Foreskin fibroblast (primary cell): ENCODE measurements at places on chromosomes 2 and 18.

GRCh38 chr2:217792626-217793527 is 209.9 kb downstream of the TNS1 start:
- DNase-seq, result peak; percentile 51

GRCh38 chr2:231124838-231125568 is at the start of gene HTR2B:
TSS of gene HTR2B (minus strand) at chr2:231125042. CDS start at chr2:231123764, 1,278 bp downstream.
- DNase-seq, result peak; percentile 33

DNA sequence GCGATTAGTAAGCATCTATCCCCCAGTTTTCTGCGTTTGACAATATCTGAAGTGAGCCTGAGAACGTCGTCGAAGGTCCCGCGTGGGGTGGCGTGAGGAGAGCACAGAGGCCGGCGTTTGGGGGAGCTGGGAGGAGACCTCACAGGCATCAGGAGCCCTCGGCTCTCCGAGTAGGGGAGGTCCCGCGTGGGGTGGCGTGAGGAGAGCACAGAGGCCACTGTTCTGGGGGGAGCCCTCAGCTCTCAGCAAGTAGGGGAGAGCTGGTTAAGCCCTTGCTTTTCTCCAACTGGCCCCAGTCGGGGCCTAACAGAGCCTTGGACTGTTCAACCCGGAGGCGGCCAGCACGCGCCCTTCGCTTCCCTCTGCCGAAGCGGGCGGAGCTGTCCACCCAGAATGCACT is 134.3 kb downstream of the NFATC1 start:
- DNase-seq, result no peak

GRCh38 chr2:222452422-222452950 is 28.1 kb downstream of the SGPP2 start:
- no peak for DNase-seq

- no peak for DNase-seq
These were observed 83.3 kb downstream of the CACNB4 start for GRCh38 chr2:152015552-152015951.

GRCh38 chr2:45119038-45119437 is 109.8 kb upstream of the SIX2 start:
- peak; percentile 52 for DNase-seq

DNA sequence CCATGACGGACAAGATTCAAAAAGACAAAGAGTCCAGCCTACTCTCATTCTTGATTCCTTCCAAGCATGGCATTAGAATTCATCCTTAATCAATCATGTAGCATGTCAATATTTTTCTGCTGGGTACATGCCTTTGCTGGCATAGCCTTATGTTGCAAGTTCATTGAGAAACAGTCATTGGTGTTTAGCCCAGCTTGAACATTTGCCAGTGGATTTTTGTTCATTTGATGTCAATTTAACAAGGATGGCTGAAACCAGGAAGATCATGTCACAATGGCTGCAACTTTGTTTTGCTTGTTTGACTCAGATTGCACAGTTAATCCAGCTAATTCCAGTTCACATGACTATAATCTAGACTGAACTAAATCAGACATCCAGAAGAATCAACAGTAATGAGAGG is 1132.2 kb downstream of the LRP1B start:
- peak; percentile 81 for DNase-seq

DNA sequence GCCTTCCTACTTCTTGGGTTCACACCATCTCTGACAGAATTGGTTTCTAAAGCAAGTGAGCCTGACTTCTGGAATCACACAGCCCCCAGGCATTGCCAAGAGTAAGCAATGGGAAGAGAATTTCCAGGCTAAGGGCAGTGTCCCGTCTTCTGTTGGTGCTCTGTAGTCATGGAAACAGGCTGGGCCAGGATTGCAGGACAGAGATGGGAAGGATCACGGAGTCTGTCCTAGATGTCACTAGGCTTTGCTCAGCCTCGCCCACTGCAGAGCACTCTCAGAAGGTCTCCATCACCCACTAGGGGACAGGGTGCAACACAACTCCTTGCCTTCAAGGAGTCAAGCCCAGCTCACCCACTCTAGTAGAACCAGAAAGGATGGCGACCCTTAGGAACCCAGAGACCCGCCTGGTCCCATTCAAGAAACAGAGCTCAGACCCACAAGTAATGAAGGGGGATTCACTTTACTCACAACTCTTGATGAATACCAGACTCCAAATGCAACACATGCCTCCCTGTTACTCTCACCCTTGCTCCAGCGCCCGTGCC is 48.6 kb upstream of the TEX51 start:
- no peak for DNase-seq

- DNase-seq, result no peak
These were observed 61.0 kb downstream of the PDE1A start for GRCh38 chr2:182365855-182366254.

- peak; percentile 69 for DNase-seq
These were observed 79.6 kb downstream of the USP40 start for GRCh38 chr2:233486778-233487552.

GRCh38 chr18:46296656-46297055 is 192.5 kb downstream of the HAUS1 start:
- DNase-seq, result no peak

- DNase-seq, result no peak
These were observed 551.1 kb downstream of the ZEB2 start for GRCh38 chr2:143968860-143969259.

- DNase-seq, result peak; percentile 28
These were observed 49.5 kb downstream of the TGIF1 start for GRCh38 chr18:3499501-3499900.

DNA sequence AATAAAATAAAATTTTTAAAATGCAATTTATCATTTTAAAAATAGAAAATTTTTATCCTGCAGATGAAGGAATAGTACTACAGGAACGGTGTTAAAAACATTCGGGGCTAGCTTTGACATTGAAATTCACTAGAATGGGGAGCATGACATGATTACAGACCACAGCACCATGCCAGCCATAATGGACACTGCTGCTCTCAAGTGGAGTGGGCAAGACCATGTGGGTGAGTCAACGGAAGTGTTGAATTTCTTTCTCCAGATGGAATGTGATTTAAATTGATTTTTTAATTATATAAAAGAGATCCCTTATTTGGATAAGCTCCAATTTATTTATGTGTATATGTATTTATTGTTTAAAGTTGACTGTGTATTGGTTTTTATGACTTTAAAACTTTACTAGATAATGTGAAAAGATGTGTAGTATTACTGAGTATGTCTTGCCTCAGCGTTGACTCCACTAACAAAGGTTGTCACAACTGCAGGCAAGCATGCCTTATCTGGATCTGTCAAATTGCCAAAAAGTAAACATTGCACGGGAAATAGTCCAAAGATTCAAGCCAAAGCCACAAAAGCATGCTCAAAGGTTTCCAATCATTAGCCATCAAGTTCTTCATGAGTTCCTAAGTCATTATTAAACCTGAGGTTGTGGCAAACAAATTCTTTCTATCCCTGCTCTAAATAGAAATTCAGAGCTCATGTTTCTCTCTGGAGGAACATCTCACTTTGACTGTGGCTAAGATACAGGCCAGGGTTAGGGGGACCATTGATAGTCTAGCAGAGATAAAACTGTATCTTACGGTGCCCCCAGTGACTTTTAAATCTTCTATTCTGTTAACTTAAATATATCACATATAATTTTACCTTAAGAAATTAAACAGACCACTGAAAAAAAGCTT is 536.9 kb downstream of the TMX3 start:
- peak; percentile 94 for DNase-seq

- DNase-seq, result no peak
These were observed 59.3 kb upstream of the STPG4 start for GRCh38 chr2:47214385-47214784.

- DNase-seq, result no peak
These were observed at the start of gene GPR55 for GRCh38 chr2:230924470-230925341. TSS of gene GPR55 (minus strand) at chr2:230925242. CDS start at chr2:230910962, 14,280 bp downstream.

DNA sequence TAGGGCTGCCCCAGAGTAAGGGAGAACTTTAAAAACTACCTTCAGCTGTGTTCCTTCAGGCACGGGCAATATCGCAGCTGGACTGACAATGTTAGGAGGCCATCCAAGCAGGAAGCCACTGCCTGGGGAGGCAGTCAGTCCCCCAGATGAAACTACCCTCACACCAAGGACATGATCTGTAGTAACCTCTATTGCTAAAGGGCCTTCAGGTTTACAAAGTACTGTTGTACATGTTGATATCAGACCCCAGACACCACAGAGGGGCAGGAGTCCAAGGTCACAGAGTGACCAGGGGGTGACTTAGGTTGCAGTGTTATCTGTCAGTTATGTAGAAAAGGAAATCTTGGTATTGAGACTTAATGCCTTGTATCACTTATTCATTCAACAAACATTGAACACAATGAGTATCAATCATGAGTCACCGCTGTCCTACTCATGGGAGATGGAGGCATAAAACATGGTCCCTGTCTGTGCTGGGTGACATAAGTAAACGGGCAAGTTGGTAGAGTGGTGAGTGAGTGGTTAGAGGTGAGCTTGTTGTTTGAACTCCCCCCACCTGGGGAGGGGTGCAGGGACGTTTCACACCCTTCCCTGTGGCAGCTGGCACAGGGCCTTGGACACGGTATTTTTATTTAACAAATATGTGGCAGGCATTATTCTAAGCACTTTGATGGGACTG is 7.1 kb downstream of the CABLES1 start:
- no peak for DNase-seq

DNA sequence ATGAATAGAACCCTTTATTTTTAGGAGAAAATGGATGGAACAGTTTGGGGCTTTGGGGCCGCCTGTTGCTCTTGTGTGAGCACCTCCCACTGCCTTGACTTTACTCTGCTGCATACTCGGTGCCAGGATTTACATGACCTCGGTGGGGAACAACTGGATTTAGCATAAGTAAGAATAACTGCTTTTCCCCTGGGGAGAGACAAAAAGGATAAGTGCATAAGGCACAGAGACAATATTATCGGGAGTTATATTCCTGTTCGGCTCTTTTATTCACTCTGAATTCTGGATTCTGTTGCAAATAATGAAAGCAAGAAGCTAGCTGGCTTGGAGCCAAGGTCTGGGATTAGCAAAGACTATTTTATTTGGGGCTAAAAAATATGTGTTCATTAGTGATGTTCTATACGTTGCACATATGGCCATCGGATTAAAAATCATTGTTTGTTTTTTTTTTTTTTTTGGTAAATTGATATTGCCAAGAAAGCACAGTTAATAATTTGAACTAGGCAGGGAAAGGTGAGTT is 69.8 kb downstream of the CYBRD1 start:
- DNase-seq, result peak; percentile 25

- DNase-seq, result peak; percentile 93
These were observed 617 bp downstream of the FOSL2 start for GRCh38 chr2:28393114-28393836.

DNA sequence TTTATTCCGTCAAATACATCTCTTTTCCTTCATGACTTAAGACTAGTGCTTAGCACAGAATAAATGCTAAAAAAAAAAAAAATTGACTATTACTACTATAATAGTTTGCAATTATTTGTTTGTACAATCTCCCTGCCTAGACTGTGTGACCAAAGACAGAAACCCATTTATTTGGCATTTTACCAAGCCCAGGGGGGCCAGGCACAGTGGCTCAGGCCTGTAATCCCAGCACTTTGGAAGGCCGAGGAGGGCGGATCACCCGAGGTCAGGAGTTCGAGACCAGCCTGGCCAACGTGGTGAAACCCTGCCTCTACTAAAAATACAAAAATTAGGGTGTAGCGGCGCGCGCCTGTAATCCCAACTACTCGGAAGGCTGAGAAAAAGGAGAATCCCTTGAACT is 1.4 kb downstream of the ASB3 start:
- no peak for DNase-seq

DNA sequence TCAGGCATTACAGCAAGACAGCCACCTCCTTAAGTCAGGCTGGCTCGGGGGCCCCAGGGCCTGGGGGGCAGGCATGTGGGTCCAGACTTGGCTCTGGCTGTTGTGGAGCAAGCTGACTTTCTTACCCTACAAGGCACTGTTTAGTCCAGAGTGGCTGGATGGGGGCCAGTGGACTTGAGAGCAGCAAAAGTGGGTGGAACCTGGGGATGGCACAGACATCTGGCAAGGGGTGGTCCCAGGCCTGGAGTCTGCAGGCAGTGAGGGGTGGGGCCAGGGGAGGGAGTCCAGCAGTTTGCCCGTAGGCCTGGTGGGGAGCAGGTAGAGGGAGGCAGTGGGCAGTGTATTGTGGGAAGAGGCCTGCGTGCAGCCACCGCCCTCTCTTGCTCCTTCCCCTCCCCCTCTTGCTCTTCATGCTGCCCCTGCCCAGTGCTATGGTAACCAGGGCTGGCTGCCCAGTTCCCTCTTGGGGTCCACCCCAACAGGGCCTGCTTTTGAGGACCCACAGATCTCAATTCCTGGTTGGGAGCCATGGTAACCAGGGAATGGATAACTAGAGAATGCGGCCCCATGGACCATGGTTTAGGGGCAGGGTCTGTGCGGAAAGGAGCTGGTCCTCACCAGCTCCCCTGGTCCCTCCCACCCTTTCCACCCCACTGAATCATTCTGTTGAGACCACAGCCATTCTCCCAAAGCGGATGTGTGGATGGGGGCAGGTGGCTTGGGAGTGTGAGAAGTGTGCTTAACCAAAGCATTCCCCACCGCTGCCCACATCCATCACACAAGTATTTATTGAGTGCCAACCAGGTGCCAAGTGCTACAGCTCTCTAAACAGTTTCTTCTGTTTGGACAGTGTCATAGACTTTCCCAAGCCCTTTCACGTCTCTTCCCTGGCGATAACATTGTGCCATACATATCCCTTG is 19.3 kb downstream of the SPEG start:
- DNase-seq, result peak; percentile 95

DNA sequence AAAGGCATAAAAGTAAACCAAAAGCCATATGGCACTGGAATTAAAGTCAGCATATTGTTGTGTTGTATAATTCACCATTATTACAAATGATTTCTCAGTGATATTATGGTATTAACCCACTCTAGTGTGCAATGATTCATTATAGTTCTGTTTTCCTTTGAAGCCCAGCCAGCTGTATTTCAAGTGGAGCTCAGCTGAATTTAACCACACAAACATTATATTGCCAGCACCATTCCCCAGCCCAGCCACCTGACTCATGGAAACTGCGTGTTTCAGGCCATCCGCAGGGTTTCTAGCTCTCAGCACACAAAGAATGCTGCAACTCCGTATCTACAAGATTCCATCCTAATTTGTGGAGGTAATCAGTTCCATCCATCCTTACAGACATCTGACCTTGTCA is 166.8 kb upstream of the CHAC2 start:
- DNase-seq, result no peak

- DNase-seq, result no peak
These were observed 64.7 kb downstream of the CCDC178 start for GRCh38 chr18:33375829-33376228.

- DNase-seq, result no peak
These were observed 4.0 kb downstream of the VWA3B start for GRCh38 chr2:98090951-98091350.

GRCh38 chr2:179654806-179655205 is 206.6 kb downstream of the ZNF385B start:
- no peak for DNase-seq

DNA sequence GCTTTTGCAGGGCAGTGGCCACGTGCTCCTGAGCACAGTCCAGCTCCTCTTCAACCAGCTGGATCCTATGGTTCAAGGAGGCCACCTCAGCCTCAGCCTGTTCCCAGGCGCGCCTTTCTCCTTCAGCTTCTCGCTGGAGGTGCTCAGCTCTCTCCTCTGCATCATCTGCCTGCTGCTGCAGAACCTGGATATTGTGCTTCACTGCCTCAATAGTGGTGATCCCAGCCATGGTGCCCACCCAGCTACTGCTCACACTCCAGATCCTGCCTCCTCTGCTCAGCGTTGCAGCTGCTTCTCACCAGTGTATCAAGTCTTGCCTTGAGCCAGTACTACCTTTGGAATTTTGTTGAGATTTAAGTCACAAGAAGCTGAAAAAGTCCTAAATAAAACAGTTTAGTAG is 67.9 kb downstream of the ASXL2 start:
- no peak for DNase-seq
